Cerebellum (tissue), 4 donors: ENCODE measurements at places on chromosomes 5 and 9.

- DNase-seq, result no peak
Observed at GRCh38 chr5:107428303-107428813, 242.4 kb downstream of the EFNA5 start.

GRCh38 chr5:38891563-38891962 is 45.8 kb downstream of the OSMR start:
- DNase-seq, result no peak

DNA sequence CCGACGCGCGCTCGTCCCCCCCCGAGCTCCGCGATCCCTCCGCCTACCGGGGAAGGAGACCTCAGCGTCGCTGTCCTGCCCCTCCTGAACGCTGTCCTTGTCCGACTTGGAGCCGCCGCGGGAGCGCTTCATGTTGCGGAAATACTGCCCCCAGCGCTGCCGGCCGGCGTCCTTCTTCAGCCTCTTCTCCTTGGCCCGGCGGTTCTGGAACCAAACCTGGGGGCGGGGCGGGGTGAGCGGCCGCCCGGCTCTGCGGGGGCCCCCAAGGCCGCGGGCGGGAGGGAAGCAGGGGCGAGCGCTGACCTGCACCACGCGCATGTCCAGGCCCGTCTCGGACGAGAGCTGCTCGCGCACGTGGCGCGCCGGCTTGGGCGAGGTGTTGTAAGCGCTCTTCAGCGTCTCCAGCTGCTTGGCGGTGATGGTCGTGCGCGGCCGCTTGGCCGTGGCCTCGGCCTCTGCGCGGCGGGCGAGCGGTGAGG is 6.3 kb downstream of the LHX3 start:
- DNase-seq, result no peak

DNA sequence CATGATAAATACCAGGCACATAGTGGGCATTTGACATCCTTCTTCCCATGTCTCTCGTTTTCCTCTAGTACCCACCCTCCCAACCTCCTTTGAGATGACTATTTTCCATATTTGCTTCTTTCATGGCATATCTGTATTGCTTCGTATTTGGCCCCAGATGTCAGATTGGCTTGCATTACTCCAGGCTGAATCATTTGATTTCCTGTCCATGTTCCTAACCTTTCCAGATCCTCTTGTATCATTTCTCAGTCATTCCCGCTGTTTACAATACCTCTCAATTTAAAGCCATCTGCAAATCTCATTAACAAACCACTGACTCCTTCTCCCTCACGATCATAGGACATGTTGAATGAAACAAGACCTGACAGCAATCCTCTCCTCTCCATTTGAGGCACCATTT is 19.9 kb downstream of the MTX3 start:
- DNase-seq, result no peak

DNA sequence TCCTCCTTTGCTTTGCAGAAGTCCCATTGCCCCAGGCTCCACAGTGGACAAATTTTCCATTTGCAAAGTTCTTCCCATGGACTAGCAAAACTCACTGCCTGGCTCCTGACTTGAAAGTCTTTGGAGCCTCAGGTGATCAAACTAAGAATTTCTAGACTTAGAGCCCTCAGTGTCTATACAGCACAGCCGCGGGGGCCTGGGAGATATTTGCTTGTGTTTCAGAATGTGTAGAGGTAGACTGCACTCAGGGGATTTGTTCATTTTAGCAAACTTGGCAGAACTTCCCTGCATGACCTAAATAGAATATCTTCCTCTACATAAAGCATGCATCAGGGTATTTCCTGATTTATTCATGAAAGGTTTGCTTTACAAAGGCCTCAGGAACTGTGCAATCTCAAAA is 384.2 kb upstream of the ZNF462 start:
- no peak for DNase-seq

DNA sequence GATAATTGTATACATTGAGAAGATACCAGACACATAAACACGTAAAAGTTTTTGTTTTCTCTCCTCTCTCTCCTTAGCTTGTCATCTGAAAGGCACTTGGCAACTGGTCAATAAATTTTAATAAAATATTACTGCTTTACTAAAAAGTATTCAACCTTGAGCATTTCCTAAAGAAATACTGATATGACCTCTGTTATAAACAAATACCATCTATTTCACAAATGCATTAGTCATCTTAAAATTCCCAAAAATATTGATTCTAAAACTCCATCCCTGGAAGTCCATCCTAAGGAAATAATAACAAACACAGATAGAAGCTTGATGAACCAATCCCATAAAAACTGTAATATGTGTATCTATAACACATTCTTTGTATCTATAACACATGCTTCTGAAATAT is 483.2 kb downstream of the TLR4 start:
- DNase-seq, result no peak

- DNase-seq, result no peak
Observed at GRCh38 chr9:114370251-114370967, 17.4 kb downstream of the AKNA start.

GRCh38 chr5:58127255-58128220 is 332.3 kb downstream of the PLK2 start:
- DNase-seq, result peak; percentile 1

- DNase-seq, result no peak
Observed at GRCh38 chr9:131679261-131680020, 60.4 kb downstream of the RAPGEF1 start.

- no peak for DNase-seq
Observed at GRCh38 chr9:106420511-106420944, 442.4 kb upstream of the ZNF462 start.

DNA sequence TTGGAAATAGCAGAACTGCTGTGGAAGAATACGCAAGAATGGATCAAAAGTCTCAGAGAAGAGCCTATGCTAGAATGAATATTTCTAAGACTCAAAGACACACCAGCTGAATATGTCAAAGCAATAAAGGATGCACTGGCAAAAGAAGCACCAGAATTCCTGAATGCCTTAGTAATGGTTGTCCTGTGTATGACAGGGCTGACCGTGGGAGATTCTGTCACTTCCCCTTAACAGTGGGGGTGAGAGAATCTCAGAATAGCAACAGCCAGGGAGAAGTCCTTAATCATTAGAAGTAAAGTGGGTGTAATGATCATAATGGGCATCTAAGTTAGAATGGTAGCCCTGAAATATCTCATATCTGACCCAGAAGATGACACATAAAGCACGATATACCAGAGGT is 14.6 kb upstream of the PRR16 start:
- no peak for DNase-seq
